Non-pigmented ciliary epithelial cell (primary cell): ENCODE measurements at places on chromosomes 5 and 9.
A peak's percentile ranks its signal among the peaks of the same experiment; 100 is the strongest.

GRCh38 chr9:19281801-19282200, 51.3 kb downstream of the DENND4C start:
- no peak for DNase-seq

- DNase-seq = no peak
These were observed 348.3 kb upstream of the CDH6 start for GRCh38 chr5:30845194-30845593.

DNA sequence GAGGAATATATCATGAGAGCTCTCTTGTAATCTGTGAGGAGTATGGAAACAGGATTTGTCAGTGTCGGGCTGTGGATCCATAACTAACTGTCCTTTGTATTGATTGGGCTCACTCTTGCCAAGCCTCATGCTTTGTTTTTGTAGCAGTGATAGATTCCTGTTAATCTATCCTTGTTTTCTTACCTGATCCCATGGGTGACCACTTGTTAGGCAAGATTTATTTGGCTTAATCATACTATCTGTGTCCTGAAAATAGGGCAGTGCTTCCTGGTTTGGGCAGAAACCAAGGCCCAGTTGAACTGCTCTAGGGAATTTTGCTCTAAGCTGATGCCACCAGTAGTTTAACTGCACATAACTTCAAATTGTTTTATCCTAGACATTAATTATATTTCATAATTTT, 6.1 kb downstream of the NDFIP1 start:
- no peak for DNase-seq

DNA sequence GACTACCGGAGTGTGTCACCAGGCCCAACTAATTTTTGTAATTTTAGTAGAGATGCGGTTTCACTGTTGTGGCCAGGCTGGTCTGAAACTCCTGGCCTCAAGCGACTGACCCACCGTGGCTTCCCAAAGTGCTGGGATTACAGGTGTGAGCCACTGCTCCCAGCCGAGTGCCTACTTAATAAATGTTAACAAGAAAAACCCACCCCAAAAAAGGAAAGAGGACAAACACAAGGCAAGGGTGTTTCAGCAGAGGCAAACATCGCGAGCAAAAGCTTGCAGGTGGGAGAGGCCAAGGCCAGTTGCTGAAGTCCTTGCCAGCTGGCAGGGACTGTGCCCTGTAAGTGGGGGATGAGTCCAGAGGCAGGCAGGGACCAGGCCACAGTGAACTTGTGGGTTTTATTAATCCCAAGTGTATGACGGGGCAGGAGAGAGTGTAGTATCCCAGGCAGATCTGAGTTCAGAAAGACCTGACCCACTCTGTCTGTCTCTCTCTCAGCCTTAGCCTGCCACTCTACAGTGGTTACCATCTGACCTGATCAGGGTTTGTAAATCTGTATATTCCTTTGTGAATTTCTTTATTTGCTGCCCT, 6.4 kb upstream of the FPGS start:
- DNase-seq = no peak

GRCh38 chr9:95224376-95225019, 93.0 kb downstream of the FANCC start:
- no peak for DNase-seq

- no peak for DNase-seq
These were observed 46.0 kb downstream of the NXNL2 start for GRCh38 chr9:88580961-88581360.

DNA sequence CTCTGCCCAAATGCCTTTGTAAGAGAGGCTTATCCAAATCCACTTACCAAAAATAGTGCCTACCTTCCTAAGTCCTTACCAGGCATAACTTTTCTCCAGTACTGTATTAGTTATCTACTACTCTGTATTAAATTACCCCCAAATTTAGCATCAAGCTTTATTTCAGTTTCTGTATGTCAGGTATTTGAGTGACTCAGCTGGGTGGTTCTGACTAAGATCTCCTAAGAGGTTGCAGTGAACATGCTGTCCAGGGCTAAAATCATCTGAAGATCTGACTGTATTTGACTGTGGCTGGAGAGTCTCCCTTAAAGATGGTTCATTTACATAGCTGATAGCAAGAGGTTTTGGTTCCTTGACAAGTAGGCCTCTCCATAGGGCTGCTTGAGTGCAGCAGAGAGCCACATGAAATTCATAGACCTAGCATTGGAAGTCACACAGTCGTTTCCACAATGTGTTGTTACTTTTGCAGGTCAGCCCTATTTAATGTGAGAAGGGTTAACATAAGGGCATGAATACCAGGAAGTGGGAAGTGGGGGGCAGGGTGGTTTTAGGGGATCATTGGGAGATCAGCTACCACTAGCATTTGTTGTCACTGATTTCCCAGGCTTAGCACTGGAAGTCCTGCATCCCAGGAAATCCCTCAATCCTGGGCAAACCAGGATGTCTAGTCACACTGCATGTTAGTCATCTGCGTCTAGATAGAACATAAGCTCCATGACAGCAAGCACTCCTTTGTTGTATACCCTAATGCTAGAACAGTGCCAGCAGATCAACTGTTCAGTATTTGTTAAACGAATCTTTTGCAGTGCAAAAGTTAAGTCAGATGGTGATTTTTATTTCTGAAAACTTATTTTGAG, 2.0 kb upstream of the ZNF622 start:
- DNase-seq = peak; percentile 58

- peak; percentile 65 for DNase-seq
These were observed 30.4 kb upstream of the LTC4S start for GRCh38 chr5:179763215-179763945.

- no peak for DNase-seq
These were observed 31.1 kb upstream of the CPLX2 start for GRCh38 chr5:175840050-175840841.

DNA sequence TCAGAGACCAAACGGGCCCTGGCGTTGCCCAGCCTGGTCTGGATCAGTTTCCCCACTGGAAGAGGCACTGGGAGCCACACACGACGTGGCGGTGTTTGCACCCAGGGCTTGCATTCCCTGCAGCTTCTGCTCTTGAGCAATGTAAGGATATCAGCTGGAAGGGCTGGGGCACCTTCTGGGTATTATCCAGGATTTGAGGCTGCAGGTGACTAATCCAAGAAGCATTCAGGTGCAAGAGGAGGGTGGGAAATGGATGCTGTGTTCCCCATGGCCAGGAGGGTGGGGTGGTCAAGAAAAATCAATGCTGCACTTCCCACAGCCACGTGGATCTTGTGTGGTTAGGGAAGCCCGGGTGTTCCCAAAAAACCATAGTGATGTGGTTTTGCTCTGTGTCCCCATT, 430.9 kb downstream of the IRX2 start:
- no peak for DNase-seq

- no peak for DNase-seq
These were observed 22.3 kb upstream of the TAL2 start for GRCh38 chr9:105639936-105640335.

GRCh38 chr5:39209924-39210323, 9.4 kb downstream of the FYB1 start:
- no peak for DNase-seq

DNA sequence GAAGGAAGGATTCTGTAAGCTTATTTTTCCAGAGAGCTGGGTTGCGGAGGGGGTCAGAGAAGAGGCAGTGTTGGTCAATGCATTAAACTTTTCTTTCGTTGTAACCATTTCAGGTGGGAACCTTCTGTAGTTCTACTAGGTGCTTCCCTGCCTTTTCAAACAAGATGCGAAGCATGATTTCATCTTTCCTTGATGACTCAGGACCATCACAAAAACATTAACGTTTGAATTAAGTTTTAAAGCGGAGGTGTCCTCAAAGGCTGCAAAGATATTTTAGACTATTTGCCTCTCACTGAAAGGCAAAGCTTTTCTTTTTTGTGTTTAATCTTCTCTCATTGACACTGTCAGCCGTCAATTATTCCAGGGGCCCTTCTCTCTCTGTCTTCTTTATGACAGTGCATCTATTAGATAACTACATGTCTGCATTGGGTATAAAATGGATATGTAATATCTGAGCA, 26.3 kb upstream of the FAT2 start:
- DNase-seq = no peak

DNA sequence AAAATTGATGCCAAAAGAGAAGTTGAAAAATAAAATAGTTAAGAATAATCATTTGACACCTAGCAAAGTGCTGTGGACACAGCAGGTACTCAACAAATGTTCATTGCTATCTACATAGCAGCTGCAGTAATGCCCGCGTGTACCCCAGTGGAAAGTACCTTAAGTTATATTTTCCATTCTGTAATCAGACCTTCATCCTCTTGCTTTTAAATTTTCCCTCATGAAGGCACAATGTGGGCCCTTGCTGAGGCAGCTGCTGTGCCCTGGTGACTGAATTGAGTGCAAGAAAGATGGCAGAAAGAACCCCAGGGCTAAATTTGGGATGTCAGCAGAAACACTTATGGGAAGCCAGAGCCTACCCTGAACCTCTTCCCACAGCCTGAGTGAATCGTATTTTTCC, 65.9 kb downstream of the CYFIP2 start:
- DNase-seq = no peak

- DNase-seq = peak; percentile 20
These were observed 54.1 kb downstream of the GARNL3 start for GRCh38 chr9:127318651-127319167.

DNA sequence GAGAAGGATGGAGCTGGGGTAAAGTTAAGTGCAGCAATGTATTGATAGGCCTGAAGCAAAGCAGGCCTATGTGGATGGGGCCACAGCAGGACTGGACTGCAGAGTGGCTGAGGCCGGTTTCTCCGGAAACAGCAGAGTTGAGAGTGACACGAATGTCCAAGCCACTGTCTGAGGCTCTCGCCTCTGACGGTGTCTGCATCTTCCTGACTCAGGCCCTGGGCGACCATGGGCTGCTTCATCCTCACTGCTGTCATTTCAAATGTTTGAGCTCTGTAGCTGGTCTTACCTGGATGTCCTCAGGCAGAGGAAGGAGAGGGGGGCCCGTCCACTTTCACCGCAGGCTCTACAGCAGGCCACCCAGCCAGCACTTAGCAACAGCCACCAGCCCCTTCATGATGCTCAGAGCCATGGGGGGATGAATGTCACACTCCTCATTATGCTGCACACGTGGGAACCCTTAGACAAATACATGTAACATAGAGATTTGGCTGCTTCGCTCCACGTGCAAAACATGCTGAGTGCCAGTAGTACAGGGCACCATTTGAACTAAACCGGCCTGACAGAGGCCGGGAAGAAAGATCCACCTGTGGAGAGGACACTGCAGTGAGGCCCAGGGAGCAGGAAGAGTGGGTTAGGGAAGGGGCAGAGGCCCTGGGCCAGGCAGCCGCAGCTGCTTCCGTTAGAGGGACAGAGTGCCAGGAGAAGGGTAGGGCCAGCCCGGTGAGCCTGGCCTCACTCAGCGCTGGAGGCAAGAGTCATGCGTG, 31.7 kb upstream of the NXNL2 start:
- no peak for DNase-seq

- DNase-seq = no peak
These were observed 101.2 kb downstream of the PCSK1 start for GRCh38 chr5:96331681-96332361.

- DNase-seq = no peak
These were observed 115.2 kb downstream of the ZDHHC21 start for GRCh38 chr9:14578030-14578429.

DNA sequence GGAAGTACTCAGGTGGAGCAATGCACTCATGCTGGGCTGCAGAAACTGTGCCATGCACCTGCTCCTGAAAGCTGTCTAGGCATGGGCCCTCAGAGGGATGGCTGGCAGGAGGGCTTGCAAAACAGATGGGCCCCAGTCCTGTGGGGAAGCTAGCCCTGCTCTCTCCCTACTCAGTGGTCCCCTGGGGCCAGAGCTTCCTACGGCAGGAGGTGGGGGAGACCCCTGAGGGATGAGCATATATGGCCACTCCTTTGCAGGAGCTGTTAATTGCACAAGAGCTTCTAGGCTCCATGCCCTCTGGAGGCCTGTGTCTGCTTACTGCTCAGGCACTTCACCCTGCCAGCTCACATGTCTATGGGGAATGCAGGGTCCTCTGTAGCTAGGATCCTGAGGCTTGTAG, 545.3 kb upstream of the PTPRD start:
- DNase-seq = no peak

DNA sequence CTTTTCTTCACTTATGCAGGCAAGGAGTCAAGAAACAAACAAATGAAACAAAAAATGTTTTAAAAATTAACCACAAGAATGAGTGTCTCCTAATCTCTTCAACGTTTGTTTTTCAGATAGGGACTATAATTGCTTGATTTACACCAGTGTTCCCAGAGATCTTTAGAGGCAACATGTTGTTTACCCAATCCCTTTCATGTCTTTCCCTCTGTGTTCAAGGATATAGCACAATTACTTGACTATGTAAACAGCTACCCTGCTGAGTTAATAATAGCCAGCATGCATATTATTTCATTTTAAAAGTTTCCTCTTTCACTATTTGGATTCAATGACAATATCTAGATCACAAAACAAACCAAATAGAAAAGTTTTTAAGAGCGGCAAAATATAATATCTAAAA, 25.1 kb upstream of the SHISAL2B start:
- no peak for DNase-seq

- DNase-seq = no peak
These were observed 45.5 kb upstream of the SLC2A8 start for GRCh38 chr9:127351182-127352166.

DNA sequence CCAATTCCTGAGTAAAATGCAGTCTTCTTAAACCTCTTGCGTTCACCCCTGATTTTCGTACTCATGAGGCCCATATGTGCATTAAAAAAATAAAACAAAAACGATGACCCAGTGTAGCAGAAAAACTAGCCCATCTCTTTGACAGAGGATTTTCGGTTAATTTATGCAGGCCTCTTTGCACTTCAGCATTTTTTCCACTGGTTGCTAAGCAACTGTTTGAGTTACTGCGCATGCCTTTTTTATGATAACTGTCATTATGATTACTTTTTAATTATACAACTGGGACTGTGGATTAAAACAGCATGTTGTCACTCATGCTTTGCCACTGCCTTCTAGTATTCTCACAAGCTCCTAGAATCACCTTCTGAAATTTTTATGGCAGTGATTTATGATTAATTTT, 165.0 kb downstream of the SMARCA2 start:
- DNase-seq = no peak

DNA sequence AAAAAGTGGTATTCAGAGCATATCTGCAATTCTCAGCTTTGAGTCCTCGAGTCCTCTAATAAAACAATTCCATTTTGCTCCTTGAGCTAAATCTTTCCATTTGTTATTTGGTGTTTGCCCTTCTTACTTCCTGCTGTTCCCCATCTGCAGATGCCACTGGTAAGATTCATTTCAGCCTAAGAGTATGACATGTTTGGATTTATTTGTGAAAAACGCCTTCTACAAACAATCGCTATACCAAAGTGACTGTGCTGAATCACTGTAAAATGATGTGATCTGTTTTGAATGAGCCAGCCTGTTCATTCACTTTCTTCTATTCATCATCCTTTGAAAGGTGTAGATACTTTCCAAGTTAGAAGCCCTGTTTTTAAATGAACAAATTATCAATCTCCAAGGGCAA, 27.7 kb downstream of the KCTD16 start:
- DNase-seq = no peak

GRCh38 chr5:25009063-25009462, 364.3 kb upstream of the CDH10 start:
- DNase-seq = no peak

DNA sequence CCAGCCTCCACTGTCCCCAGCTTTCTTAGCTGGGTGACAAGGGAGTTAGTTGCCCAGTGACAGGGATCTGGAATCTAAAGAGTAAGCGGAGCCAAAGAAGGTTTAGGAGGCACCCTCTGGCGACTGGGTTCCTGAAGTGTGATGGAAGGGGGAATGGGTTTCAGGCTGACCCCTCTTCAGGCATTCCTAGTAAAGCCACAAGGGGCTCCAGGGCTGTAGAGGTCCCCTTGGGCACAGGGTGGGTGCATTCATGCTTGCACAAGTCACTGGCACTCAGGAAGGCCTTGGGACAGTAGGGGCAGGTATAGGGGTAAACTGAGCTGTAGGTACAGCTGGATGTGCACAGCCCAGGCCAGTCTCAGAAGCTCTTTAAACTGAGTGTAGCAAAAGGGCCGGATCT, 74.2 kb downstream of the CPLANE1 start:
- no peak for DNase-seq
